Activated naive CD8-positive, alpha-beta T cell treated with anti-CD3 and anti-CD28 coated beads for 36 hours (primary cell): ENCODE measurements at places on chromosomes 12 and 14.

DNA sequence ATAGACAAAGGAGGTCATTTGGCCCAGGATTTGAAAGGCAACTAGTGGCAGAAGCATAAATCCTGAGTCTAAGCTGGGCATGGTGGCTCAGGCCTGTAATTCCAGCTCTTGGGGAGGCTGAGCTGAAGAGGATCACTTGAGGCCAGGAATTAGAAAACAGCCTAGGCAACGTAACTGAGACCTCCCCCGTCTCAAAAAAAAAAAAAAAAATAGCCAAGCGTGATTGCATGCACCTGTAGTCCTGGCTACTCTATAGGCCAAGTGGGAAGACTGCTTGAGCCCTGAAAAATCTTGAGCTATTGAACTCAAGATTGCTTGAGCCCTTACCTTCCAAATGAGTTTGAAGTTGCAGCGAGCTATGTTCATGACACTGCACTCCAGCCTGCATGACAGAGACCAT lies 7.8 kb downstream of the GON7 start:
- DNase-seq: no peak

GRCh38 chr12:111030800-111031199 lies 110.4 kb upstream of the MYL2 start:
- no peak for DNase-seq

GRCh38 chr12:64102339-64102738 lies 119.8 kb downstream of the KICS2 start:
- no peak for DNase-seq

- DNase-seq: no peak
Measured at GRCh38 chr12:81257947-81258551, 180.2 kb downstream of the ACSS3 start.

DNA sequence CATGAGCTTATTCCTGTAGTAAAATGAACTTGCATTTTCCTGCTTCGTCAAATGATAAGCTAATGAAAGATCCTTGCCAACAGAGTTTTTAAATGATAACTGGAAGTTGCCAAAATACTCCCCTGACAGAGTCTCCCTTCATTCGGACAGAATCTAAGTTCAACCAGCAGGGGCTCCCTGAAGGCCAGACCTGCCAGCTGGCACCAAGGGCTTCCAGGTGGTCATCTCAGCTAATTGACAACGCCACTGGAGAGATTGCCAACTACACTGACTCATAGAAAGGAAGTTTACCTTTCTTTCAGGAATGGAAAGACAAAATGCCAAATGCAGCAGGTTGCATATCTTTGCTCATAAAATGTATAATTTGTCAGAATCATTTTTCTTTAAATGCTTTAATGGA lies 462.8 kb downstream of the GXYLT1 start:
- DNase-seq: no peak

DNA sequence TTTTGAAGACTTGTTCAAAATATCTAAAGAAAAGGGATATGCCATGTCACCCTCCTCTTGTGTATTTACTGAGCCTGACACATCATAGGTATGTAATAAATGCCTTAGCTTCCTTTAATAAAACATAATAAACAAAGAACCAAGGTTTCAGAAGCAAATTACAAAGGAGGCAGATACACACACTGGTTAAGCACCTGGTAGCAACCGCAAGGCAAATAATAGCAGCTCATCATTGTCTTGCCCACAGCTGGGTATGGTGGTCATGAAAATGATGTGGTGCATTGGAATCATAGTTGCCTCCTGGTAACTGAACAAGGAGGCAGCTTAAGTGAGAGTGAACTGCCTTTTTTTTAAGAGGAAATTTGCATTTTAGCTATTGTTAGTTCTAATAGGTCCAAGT lies 39.0 kb downstream of the PAX9 start:
- no peak for DNase-seq

DNA sequence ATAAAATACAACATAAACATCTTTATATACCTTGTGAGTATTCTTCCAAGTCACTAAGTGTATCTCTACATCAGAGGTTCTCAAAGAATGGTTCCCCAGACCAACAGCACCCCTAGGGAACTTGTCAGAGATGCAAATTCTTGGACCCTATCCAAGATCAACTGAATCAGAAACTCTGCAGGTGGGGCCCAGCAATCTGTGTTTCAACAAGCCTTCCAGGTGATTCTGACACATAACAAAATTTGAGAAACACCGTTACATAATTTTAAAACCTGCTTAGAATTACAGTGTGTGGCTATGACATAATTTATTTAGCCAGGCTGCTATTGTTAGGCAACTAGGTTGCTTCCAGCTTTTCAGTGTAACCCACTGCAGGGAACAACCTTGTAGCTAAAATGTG lies 49.8 kb downstream of the NTN4 start:
- DNase-seq: no peak

GRCh38 chr12:75960086-75960910 lies 71.3 kb downstream of the PHLDA1 start:
- no peak for DNase-seq

DNA sequence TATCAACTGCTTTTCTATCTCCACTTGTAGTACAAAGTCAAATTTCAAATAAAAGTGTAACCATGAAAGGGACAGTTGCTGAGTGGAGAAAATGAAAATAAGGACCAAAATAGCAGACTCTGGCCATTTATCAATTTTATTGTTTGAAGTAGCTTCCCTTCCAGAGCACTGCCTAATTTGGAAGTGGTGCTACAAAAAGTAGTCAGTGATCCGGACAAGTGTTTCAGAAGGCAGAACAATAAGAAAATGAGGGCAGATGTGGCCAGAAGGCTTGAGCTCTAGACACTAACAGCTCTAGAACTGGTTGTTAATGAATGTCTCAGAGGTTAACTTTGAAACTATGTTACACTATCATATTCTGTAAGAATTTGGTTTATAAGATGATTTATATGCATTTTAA lies 48.9 kb downstream of the ABCC9 start:
- no peak for DNase-seq

GRCh38 chr12:92561543-92561899 lies 141.3 kb upstream of the PLEKHG7 start:
- DNase-seq: no peak

DNA sequence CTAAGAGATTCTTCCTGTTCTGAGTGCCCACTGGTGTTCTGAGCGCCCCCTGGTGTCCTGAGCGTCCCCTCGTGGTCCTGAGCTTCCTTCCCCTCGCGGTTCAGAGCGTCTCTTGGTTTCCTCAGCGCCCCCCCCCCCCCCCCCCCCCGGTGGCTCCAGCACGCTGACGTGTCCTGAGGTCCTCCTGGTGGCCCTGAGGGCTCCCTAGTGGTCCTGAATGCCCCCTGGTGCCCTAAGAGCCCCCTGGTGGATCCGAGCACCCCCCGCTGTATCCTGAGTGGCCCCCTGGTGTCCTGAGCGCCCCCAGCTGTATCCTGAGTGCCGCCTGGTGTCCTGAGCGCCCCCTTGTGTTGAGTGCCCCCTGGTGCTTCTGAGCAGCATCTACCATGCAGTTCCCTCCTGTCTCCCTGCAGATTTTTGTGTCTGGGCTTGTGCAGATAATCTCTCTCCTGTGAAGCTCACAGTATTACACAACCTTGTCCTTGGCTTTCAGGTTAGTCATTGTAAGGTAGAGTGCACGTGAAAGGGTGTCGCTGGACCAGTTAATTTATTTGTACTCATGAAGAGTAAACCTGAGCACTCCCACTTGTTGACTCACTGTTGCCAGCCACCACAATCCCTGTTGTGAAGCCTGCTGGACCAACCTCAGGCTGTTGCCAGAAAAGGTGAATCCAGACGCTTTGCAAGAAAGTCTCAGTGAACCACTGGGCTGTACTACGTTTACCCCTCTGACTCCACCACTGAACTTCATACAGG lies 1168.4 kb downstream of the TMEM121 start:
- peak; percentile 82 for DNase-seq

DNA sequence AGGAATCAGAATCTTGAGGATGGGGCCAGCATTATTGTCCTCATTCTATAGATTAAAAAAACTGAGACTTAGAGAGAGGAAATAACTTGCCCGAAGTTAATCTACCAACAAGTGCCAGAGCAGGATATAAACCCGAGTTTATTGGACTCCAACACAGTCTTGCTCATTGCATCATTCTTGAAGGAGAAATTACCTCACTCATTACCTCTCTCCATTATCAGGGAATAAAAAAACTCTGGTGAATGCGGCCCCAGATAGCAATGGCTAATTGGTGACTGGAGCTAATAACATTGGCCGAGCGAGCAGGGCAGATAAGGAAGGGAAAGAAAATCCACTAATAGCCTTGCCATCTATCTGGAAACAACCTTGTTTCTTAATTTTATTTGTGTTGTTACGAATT lies 24.7 kb upstream of the TMED10 start:
- DNase-seq: no peak

- DNase-seq: no peak
Measured at GRCh38 chr12:19945559-19946435, 422.5 kb upstream of the PDE3A start.

DNA sequence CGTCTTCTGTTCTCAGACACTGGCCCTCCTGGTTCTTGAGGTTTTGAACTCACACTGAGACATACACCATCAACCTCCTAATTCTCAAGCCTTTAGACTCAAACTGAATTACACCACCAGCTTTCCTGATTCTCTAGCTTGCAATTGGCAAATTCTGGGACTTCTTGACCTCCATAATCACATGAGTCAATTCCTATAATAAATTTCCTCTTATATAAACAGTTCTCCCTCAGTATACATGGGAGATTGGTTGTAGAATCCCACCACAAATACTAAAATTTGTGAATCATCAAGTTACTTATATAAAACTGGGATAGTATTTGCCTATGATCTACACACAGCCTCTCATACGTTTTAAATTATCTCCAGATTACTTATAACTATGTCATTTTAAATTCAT lies 162.2 kb downstream of the DIO2 start:
- DNase-seq: no peak

GRCh38 chr12:6279631-6280030 lies 30.9 kb upstream of the PLEKHG6 start:
- DNase-seq: no peak

DNA sequence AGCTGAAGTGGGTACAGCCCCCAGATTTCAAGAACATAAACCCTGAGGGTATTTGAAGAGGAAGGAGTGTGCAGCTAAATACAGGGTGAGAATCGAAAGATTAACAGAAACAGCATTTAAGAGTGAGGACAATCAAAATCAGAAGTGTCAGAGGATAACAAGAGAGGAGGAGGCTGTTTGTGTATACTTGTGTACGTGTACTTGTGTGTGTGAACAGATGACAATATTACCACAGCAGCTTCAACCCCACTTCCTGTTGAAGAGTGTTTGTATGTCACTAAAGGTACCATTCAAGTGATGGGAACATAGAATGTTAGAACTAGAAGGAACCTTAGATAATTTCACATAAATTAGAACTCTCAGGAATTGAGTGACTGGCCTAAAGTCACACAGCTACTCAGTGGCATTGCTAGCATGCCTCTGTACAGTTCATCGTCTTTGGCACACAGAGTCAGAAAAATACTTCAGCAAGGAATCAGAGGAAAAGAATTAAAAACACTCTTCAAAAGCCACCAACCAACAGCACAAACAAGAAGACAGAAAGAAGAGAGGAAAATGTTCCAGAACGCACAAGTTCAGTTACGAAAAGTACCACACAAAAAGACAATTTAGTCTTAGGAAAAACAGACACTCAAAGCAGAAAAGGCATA lies 164.3 kb upstream of the BCL2L14 start:
- DNase-seq: no peak

- no peak for DNase-seq
Measured at GRCh38 chr14:24280797-24281460, 9.5 kb upstream of the RABGGTA start.

GRCh38 chr12:128995619-128996018 lies 142.3 kb downstream of the GLT1D1 start:
- no peak for DNase-seq

- DNase-seq: no peak
Measured at GRCh38 chr14:61331992-61332657, 10.7 kb downstream of the PRKCH start.

DNA sequence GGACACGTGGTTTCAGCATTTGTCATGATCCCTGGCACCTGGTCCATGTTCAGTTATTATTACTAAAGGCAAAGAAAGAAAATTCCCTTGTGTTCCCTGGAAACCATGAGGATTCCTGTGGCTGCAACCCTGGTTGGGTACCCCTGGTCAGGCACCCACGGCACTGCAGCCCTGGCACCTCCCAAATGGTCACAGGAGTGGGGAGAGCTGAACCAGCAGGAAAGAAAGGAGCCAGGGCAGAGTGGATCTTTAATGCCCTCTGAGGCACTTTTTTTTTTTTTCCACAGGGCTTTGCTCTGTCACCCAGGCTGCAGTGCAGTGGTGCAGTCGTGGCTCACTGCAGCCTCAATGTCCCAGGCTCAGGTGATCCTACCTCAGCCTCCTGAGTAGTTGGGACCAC lies 17.5 kb downstream of the CINP start:
- no peak for DNase-seq

DNA sequence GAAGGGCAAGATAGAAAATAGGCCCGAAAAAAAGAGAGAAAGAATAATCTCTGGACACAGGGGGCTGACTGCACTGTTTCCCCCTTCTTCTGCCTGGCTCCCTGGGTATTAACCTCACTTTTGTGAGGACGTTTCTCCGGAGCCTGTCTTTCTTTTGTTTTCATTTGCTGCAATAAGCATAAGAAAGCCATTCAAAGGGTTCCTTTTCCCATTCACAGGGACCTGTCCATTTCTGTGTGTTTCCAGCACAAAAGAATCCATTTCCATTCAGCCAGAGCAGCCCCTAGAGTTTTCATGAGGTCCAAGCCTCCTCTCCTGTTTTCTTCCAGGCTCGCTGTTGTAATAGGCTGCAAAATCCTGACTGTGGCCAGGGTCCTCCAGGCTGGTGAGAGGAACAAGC lies 16.8 kb downstream of the PLXNC1 start:
- DNase-seq: no peak

DNA sequence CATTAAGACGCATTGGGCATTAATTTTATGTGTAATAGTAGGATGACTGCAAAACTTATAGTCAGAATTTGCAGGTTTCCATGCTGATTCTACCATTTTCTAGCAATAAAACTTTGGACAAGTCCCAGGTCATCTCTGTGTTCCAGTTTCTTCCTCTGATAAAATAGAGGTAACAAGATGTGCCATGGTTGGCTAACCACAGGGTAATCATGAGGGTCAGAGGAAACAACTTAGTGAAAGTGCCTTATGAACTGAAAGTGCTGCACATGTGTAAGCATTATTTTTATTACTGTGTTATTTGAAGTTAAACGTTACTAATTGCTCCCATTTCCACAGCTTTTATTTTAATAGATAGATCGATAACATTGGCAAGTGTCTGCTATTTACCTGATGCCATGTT lies 21.1 kb downstream of the SMCO2 start:
- no peak for DNase-seq

DNA sequence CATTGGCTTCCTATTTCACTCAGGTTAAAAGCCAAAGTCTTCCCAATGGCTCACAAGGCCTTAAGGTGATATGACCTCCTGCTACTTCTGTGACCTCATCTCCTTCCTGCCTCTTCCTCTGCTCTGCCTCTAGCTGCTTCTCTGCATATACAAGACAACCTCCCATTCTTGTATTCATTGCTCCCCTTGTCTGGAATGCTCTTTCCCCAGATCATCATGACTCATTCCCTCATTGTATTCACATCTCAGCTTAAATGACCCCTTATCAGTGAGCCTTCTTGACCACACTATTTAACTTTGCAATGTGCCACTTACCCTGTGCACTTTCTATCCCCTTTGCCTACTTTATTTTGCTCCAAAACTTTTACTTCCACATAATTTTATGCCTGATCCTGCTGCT lies 90.2 kb downstream of the PPP1R12A start:
- DNase-seq: no peak
